ENCODE measurements at places on chromosomes 2 and 18.

DNA sequence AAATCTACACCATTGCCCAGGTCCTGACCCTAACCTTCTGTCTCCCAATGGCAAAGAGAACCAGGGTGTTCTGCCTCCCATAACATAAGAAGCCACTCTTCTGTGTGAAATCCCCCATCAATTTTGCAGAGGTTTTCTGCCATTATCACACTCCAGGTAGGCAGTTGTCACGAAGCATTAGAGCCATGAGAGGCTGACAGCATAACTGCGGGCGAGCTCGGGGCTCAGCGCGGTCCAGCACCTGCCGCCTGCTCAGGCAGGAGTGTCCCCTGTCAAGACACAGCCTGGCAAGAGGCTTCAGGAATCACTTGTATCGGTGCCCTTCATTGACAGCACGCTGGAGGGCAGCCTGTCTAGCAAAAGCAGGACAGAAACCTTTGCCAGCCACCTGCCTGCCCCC lies 251.2 kb downstream of the SATB2 start:
- DNase-seq, result no peak

- DNase-seq, result no peak
These were observed 100.8 kb downstream of the NEDD4L start for GRCh38 chr18:58144671-58145285.

DNA sequence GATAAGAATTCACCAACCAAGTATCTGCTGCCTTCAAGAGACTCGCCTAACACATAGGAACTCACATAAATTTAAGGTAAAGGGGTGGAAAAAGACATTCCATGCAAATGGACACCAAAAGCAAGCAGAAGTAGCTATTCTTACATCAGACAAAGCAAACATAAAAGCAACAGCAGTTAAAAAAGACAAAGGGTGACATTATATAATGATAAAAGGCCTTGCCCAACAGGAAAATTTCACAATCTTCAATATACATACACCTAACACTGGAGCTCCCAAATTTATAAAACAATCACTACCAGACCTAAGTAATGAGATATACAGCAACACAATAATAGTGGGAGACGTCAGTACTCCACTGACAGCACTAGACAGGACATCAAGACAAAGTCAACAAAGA lies 41.4 kb downstream of the NEMP2 start:
- no peak for DNase-seq

GRCh38 chr2:172849519-172850217 lies 114.0 kb downstream of the RAPGEF4 start:
- no peak for DNase-seq

GRCh38 chr2:10620481-10620880 lies 69.3 kb downstream of the NOL10 start:
- peak; percentile 22 for DNase-seq

- DNase-seq, result no peak
These were observed 4.5 kb downstream of the GBX2 start for GRCh38 chr2:236163471-236164200.

- DNase-seq, result no peak
These were observed 175.2 kb upstream of the HS6ST1 start for GRCh38 chr2:128493880-128494279.

GRCh38 chr2:12064153-12064552 lies 317.7 kb downstream of the LPIN1 start:
- no peak for DNase-seq

- no peak for DNase-seq
These were observed 7.3 kb upstream of the MTLN start for GRCh38 chr2:110219496-110220189.

DNA sequence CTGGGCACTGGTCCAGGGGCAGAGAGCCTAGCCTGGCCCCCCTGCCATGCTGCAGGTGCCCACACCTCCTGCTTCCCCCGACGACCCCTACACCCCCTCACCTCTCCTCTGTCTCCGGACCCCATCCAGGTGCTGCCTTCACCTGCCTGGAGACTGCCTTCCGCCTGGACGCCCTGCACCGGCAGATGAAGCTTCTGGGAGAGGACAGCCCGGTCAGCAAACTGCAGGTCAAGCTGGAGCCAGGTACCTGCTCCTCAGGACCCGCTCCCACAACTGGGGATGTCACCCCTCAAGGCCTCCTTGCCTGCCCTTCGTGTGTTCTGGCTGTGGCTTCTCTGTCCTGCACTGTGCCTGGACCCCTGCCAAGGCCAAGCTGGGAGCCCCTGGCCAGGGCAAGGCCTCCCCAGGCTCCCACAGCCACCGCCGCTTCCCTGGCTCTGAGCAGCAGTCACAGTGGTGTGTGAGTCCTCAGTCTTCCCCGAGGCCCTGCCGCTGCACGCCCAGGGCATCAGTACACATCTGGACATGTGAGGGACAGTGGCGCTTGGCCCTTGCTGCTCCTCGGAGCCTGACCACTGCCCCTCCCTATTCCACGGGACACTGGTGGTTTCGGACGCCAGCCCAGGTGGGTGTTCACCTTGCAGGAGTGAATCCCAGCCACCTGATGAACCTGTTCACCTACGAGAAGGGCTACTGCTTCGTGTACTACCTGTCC lies 6.3 kb downstream of the RNPEPL1 start:
- DNase-seq, result no peak

- no peak for DNase-seq
These were observed 16.2 kb downstream of the ATG16L1 start for GRCh38 chr2:233267516-233268245.

GRCh38 chr2:240429341-240429871 lies 6.1 kb upstream of the GPC1 start:
- DNase-seq, result no peak

DNA sequence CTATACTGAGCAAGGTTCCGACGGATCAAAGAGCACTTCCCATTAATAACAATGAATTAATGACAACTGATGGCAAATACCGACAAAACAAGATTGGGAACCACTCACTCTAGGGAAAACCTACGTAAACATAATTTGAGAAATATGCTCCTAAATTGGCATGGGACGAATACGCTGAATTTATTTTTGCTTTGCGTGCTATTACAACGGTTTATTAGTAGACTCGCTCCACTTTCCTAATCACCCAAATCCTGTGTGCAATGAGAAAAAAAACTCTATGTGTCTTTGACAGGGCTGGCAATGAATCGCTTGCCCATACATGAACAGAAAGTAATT lies 536 bp upstream of the SLC25A12 start:
- no peak for DNase-seq

DNA sequence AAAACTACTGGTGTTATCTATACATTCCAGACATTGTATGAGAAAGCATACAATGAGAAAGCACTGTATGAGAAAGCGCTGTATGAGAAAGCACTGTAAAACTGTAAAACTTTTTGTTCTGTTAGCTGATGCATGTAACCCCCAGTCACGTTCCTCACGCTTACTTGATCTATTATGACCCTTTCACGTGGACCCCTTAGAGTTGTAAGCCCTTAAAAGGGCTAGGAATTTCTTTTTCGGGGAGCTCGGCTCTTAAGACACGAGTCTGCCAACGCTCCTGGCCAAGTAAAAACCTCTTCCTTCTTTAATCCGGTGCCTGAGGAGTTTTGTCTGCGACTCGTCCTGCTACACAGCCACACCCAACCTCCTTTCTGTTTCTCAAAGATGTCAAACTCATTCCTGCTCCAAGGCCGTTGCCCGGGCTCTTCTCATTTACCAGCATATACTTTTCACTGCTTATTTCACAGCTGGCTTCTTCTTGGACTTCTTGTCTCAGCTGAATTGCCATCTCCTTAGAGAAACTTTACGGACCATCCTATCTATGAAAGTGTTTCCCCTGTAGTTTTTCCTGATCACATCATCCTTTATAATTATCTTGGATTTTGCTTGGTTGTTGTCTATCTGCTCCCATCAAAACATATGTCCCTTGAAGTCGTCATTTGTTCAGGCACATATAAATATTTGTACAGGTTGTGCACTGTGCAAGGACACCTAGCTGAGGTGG lies 29.8 kb upstream of the YES1 start:
- no peak for DNase-seq

GRCh38 chr2:98809116-98809515 lies 78.2 kb upstream of the MGAT4A start:
- DNase-seq, result no peak

- DNase-seq, result no peak
These were observed 961 bp downstream of the GPR55 start for GRCh38 chr2:230924092-230924469.

DNA sequence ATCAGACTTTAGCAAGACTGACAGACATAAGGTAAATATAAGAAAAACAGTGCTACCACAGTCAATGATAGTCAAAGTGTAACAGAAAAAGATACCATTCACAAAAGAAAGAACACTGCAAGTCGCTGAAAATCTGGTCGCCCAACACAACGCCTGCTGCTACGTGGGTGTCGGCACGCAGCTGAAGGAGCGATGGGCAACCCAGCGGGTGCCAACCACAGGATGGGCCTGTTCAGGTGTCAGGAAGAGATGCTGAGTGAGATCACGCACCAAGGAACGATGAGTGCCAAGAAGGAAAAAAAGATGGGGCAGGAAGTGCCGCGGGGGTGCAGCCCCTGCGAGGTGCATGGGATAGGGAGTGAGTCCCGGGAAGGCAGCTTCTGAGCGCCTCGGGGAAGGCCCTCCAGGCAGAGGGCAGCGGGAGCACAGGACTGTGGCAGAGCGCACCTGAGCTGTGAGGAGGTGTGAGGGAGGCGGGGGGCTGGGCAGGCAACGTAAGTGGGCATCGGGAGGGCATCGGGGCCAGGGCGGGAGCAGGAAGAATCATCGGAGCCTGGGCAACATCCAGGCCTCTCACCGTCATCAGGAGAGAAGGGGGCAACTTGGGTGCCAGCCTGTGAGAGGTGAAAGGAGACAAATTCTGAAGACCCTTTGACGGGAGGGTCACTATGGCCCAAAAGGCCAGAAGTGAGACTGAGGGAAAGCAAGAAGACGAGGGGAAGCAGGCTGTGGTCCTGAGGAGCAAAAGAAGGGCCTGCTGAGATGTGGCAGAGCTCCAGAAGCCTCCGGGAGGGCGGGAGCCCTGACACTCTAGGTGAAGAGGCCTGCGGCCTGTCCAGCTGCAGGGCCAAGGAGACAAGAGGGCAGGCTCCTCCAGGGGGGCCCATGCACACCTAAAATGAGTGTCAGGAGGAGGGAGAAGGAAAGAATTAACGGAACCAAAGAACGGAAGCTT lies 14.8 kb upstream of the MTERF4 start:
- no peak for DNase-seq

- DNase-seq, result no peak
These were observed 48.6 kb downstream of the KIAA2012 start for GRCh38 chr2:202121532-202122162.

GRCh38 chr2:96241900-96242611 lies 23.7 kb downstream of the TMEM127 start:
- no peak for DNase-seq

GRCh38 chr2:64548761-64549160 lies 24.6 kb downstream of the AFTPH start:
- no peak for DNase-seq

DNA sequence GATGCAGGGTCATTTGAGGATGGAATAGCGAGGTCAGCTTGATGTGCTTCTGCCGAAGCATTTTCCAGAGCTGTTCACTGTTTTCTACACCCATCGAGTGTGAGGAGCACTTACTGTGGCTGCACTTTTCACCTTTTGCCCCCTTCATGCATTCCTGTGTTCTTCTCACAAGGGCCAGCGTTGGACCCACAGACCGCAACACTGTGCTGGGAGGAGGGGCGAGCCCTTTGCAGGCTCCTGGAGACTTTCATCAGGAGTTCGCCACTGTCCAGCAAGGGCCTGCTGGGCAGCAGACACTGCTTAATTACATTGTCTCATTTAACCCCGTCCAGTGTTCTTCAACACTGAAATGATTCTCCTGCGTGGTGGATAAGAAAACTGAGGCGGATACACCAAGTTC lies 29.9 kb downstream of the CYP26B1 start:
- no peak for DNase-seq

DNA sequence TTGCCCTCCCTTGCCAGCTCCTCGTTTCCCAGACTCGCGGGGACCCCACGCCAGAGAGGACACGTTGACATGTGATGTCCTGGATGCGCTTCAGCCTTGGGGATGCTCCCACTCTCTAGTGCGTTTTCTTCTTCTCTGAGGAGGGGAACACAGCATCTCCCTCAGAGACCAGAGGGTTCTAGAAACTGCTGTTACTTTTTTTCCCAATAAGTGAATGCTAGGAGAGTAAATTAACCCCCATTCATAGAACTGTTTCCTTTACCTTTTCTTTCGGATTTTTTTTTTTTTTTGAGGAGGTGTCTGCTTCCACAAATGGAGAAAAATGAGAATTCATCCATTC lies 370 bp upstream of the EFEMP1 start:
- no peak for DNase-seq

DNA sequence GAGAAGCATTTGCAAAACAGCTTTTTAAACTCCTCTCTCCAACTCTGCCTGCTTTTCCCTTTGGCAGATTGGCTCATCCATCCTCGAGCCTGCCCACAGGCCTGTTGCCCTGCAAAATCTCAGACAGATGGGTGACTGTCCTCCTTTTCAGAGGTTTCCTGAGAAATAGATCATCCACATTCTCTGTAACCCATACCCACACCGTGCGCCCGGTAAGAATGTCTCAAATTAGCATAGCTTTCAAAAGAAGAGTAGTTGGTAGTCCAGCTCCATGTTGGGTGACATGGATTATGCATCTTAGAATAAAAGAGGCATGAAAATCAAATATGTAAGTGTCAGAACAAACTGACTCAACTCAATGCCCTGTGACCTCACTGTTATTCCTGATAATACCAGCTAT lies 457.9 kb downstream of the TSN start:
- DNase-seq, result no peak

- DNase-seq, result no peak
These were observed 250.9 kb downstream of the ICOS start for GRCh38 chr2:204187229-204188083.

- DNase-seq, result no peak
These were observed 207.2 kb downstream of the NAPG start for GRCh38 chr18:10732990-10733389.

GRCh38 chr2:66730441-66730840 lies 295.5 kb downstream of the MEIS1 start:
- no peak for DNase-seq

Data from HS-27A (cell line).